Cerebellum (tissue), 4 donors: ENCODE measurements at places on chromosomes 6 and 20. TPM values are rescaled to one million over a fixed set of nuclear protein-coding genes. Genes with fewer than 3 reads are reported as not detected.
A peak's percentile ranks its signal among the peaks of the same experiment; 100 is the strongest.

Gene DLK2
- 6.2 TPM for total RNA-seq

Gene RSPO3
- total RNA-seq, result 7.4 TPM

Gene SSTR4
- total RNA-seq, result 0.54 TPM

Gene WFDC12
- not detected for total RNA-seq

Gene CDK5RAP1
- 28.4 TPM for total RNA-seq

Gene DSP
- 9.9 TPM for total RNA-seq

Gene ZSCAN23
- total RNA-seq, result 19.9 TPM

Gene CD93
- total RNA-seq, result 15.9 TPM

Gene CENPW
- total RNA-seq, result 8.6 TPM

Gene TMEM217
- total RNA-seq, result 1.00 TPM

Gene DNAAF9
- total RNA-seq, result 41.5 TPM

Gene TFAP2C
- not detected for total RNA-seq

Gene MYBL2
- total RNA-seq, result 2.4 TPM

Gene BTNL2
- total RNA-seq, result 0.18 TPM

Gene SLC22A1
- 0.91 TPM for total RNA-seq

Gene MEP1A
- 0.09 TPM for total RNA-seq

Gene THBS2
- total RNA-seq, result 5.8 TPM

Gene TMEM170B
- 42.9 TPM for total RNA-seq

Gene TXLNB
- 0.73 TPM for total RNA-seq

- no peak for DNase-seq
Measured at GRCh38 chr6:97572943-97573342, 289.9 kb upstream of the MMS22L start.

GRCh38 chr6:116402108-116402937 lies 31.6 kb downstream of the DSE start:
- no peak for DNase-seq

- no peak for DNase-seq
Measured at GRCh38 chr6:15145821-15146220, 100.0 kb upstream of the JARID2 start.

- no peak for DNase-seq
Measured at GRCh38 chr6:17859846-17860245, 127.6 kb downstream of the KIF13A start.

GRCh38 chr6:79586548-79586947 lies 44.6 kb upstream of the SH3BGRL2 start:
- no peak for DNase-seq

GRCh38 chr6:166257911-166258318 lies 50.3 kb downstream of the PRR18 start:
- DNase-seq, result no peak

GRCh38 chr6:79632580-79632979 lies 1.5 kb downstream of the SH3BGRL2 start:
- DNase-seq, result no peak

GRCh38 chr6:148440877-148441453 lies 98.3 kb downstream of the SASH1 start:
- no peak for DNase-seq

- no peak for DNase-seq
Measured at GRCh38 chr6:147859071-147859470, 350.6 kb downstream of the SAMD5 start.

- no peak for DNase-seq
Measured at GRCh38 chr6:152244998-152245630, 392.0 kb downstream of the SYNE1 start.

DNA sequence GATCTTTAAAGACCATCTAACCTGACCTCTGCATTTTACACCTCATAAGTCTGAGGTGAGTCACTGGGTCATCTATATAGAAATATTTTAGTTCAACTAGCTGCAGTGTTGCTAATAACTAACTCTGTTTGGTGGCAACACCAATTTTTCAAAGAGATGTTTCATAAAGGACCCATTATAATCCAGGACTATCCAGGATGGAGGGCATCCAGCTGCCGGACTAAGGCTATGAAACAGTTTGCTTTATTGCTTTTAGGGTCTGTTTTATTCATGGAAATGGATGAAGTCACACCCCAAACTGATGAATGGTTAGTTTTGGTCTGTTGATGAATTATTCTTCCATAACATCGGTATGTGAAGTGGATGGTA lies 204.2 kb upstream of the GMDS start:
- DNase-seq, result no peak

DNA sequence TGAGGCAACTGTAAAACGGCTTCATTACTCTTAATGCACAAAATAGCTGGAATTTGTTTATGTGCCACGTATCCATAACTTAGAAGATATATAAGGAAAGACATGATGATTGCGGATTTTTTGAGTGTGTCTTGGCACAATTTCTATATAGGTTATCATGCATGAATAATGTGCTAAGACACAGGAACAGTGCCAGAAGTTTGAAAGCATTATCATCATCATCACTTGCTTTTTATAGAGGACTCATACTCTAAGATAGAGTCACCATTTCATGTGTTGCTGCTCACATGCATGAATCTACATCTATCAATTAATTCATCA lies 113.4 kb downstream of the ELOVL4 start:
- DNase-seq, result no peak

DNA sequence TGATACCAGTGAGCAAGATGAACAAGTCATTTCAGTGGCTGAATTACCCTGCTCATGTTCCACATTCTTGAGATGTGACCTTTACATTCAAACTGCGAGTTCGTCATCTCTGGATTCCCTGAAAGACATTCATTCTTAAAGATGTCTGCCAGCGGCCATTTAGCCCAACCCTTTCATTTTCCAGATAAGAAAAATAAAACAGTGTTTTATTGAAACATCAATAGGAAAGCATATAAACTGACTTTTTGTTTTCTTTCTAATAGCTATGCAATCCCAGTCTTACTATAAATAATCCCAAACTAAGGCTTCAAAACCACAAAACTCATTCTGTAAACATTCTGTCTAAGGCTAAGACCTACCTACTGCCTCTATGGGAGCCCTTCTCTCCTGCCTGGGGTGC lies 134.0 kb downstream of the SAMD5 start:
- DNase-seq, result no peak

- no peak for DNase-seq
Measured at GRCh38 chr6:12572896-12573827, 143.4 kb upstream of the PHACTR1 start.

DNA sequence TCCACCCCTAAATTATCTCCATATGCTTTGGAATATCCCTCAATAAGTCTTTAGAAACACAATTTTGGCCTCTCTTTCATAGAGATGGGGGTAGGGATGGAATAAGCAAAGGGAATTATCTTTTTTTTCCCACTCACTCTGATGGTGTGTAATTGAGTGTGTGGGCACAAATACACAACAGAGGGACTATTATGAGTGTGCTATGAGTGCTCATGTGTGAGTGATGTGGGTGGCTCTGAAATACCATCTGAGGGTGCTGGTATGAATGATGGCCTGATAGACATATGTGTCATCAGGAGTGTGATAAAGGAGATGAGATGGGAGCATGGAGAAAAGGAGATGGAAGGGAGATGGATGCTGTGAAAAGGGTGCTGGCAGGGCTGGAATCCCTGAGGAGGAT lies 35.6 kb downstream of the GSS start:
- no peak for DNase-seq

GRCh38 chr20:57255183-57255582 lies 11.3 kb downstream of the BMP7 start:
- no peak for DNase-seq

GRCh38 chr20:36777576-36777975 lies 4.0 kb upstream of the DSN1 start:
- DNase-seq, result no peak

DNA sequence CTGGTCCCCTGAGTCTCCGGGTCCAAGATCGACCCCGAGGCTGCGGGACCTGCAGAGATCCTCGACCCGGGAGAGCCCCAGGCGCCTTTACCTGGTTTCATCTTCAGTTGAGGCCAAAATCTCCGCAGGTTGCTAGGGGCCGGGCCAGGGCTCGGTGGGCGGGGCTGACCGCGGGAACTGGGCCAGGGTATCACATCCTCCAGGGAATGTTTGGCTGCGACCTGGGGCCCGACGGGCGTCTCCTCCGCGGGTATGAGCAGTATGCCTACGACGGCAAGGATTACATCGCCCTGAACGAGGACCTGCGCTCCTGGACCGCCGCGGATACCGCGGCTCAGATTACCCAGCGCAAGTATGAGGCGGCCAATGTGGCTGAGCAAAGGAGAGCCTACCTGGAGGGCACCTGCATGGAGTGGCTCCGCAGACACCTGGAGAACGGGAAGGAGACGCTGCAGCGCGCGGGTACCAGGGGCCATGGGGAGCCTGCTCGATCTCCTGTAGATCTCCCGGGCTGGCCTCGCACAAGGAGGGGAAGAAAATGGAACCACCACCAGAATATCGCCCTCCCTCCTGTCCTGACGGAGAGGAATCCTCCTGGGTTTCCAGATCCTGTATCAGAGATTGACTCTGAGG lies 53.8 kb upstream of the POLR1H start:
- peak; percentile 23 for DNase-seq

- no peak for DNase-seq
Measured at GRCh38 chr6:81759782-81760181, 7.3 kb upstream of the TENT5A start.

DNA sequence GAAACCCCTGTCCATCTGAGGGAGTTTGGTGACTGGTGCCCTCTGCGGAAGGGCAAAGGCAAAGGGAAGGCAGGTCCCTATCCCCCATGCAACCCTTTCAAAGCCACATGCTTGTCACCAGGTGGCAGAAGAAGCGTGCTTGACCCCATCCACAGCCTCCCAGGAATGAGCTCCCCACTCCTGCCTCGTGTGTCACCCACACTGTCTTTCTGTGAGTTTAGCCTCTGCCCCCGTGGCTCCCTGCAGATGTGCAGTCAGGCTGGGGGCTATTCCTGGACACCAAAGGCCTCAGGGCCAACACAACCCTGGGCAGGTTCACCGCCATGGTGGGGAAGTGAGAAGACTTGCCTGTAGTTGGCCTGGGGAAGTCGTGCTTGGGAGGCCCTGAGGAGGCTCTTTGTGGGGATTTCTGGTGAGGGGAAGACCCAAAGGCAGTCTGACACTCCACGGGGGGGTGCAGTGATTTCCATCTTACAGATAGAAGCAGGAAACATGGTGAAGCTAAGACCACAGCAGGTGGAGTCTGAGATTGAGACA lies 16.6 kb upstream of the PCMTD2 start:
- DNase-seq, result no peak

DNA sequence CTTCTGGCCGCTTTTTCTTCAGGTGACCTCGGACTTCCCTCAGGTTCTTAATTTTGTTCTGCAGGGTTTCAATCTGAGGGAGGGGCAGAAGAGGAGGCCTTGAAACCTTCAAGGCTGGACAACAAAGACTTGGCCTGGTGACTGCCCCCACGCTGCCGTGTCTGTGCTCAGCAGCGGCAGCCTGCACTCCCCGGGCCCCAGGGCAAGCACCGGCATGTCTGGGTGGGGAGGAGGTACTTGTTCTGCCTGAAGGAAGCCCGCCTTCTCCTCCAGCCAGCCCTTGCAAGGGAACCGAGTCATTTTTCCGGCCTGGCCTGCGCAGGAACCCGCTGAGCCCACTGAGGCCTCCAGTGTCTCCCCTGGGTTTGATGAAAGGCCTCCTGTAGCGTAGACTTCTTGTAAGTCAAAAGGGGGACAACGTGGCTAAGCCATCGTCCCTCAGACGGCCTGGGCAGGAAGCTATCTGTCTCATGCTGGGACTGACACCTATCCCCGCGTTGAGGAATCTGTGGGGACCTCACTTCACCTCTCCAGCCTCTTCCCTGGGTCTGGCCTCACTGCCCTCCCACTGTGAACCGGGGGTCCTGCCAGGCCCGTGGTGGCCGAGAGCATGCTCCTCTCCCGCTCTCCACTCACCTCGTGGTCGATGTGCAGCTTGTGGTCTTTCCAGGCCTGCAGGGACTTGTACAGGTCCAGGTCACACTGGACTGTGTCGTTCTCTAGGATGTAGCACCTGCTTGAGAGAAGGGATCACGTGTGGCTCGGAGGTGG lies 119.9 kb downstream of the SULF2 start:
- no peak for DNase-seq
